Stimulated activated CD8-positive, alpha-beta memory T cell treated with anti-CD3 and anti-CD28 coated beads, Interleukin-15, amount 100 ng/mL, for 24 hours (primary cell): ENCODE measurements at places on chromosomes 1 and 21.

DNA sequence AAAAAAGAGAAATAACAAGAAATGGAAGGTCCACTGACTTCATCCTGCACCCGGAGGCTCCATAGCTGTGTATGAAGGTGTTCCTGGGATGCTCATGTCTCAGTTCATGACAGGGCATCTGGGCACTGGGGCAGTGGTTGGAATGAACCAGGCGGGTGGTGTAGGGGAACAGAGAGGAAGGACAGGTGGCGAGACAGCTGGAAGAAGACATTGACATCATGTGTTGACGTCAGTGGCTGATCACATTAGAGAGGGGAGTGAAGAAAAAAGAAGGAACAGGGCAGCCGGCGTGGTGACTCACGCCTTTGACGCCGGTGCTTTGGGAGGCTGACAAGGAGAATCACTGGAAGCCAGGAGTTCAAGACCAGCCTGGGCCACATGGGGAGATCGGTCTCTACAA lies 50.1 kb downstream of the HUNK start:
- DNase-seq = no peak

- DNase-seq = no peak
These were observed 2.1 kb upstream of the HCRTR1 start for GRCh38 chr1:31615414-31615813.

GRCh38 chr1:26038477-26038876 lies 7.4 kb downstream of the SLC30A2 start:
- DNase-seq = no peak

- no peak for DNase-seq
These were observed 25.3 kb downstream of the ZMYND12 start for GRCh38 chr1:42430286-42431135.

DNA sequence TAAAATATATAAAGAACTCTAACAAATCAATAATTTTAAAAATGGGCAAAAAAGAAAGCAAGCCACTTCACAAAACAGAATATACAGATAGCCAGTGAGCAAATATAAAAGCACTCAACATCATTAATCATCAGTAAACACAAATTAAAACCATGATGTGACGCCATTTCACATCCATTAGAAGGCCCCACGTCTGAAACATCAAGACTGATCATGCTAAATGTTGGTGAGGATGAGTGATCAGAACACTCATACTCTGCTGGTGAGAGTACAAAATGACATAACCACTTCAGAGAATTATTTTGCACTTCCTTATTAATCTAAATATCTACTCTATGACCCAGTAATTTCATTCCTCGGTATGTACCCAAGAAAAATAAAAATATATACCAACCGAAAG lies 512.2 kb upstream of the NR5A2 start:
- no peak for DNase-seq

DNA sequence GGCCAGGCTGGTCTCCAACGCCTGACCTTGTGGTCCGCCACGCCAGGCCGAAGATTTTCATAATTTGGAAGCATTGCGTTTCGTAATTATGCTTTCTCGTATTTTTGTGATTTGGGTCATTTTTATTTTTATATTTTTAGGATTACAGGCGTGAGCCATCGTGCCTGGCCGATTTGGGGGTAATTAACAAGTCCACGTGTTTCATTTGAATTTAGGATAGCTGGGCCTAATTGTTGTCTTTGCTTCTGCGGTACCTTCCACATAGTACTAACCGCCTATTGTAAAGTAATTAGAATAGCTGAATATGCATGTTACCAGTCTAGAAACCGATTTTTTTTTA lies 1.0 kb downstream of the RCC1 start:
- DNase-seq = no peak

GRCh38 chr1:110209715-110210603 lies at the start of gene KCNC4:
KCNC4 (plus strand) TSS chr1:110210314; CDS start chr1:110211500, 1,186 bp downstream.
- peak; percentile 75 for DNase-seq

DNA sequence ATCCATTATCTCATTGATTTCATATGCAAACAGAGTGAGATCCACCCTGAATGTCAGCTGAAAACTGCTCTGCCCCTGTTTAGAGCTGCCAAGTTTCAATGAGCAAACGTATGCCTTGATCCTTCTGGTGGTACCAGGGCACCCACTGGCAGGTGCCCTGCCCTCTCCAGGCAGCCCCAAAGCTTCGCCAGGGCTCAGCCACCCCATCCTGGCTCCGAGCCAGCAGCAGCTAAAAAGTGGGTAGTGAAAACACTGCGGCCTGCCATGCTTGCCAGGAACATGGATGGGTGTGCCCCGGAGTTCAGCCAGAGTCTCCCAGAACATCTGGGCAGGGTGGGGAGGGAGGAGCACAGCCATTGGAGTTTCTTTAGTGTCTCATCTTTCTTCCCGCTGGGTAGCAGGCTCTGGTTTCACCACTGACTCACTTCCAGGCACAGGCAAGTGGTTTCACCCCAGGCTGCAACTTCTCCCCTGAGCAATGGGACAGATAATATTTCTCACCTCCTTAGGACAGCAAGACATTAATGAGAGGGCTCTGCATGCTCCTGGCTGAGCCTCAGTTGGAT lies 8.1 kb upstream of the LMX1A start:
- DNase-seq = no peak

GRCh38 chr1:217895841-217896240 lies 264.7 kb downstream of the SPATA17 start:
- DNase-seq = no peak

- DNase-seq = no peak
These were observed 280.6 kb downstream of the TTLL7 start for GRCh38 chr1:83718338-83718737.

GRCh38 chr21:29647353-29647781 lies 292.4 kb downstream of the GRIK1 start:
- DNase-seq = no peak

GRCh38 chr1:215226757-215227156 lies 144.2 kb downstream of the KCNK2 start:
- no peak for DNase-seq

GRCh38 chr1:230591678-230592077 lies 50.6 kb upstream of the COG2 start:
- no peak for DNase-seq

- DNase-seq = no peak
These were observed 140.8 kb downstream of the PGBD5 start for GRCh38 chr1:230285351-230285750.

DNA sequence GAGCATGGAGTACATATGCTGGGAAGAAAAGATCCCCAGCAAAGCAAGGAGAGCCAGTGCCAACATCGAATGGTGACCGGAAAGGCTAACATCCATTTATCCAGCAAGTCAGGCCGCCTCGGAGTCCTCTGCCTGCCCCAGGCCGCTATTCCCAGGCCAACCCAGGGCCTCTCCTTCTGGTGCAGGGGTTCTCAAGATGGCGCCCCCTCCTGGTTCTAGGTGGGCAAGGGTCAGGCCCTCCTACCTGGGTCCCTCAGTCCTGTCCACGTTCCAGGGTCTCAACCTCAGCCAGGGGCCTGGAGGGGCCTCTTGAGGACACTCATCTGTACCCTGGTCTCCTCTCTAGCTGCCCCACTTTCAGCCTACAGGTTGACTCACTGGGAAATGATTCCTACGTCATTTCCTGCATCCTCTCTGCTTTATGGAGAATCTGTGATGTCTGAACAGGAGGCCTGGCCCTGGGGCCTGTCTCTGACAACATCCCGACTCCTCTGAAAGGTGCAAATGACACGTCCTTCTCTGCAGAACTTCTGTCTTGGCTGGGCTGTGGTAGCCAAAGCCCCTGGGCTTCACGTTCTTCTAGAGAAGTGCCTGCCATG lies 145.3 kb downstream of the PSMG1 start:
- DNase-seq = no peak
